Right renal cortex interstitium (tissue), 3 donors: ENCODE measurements at places on chromosomes 6 and 20. TPM values are rescaled to one million over a fixed set of nuclear protein-coding genes. Genes with fewer than 3 reads are reported as not detected.

Gene HSPA1A
- 115 TPM for polyA plus RNA-seq

Gene LAMA4
- 83.5 TPM for polyA plus RNA-seq

Gene CTCFL
- polyA plus RNA-seq: 1.4 TPM

Gene SOBP
- polyA plus RNA-seq: 12.0 TPM

Gene HLA-DRB5
- polyA plus RNA-seq: 54.5 TPM

Gene FOXS1
- polyA plus RNA-seq: 3.5 TPM
